ENCODE measurements at places on chromosomes 2 and 18.

DNA sequence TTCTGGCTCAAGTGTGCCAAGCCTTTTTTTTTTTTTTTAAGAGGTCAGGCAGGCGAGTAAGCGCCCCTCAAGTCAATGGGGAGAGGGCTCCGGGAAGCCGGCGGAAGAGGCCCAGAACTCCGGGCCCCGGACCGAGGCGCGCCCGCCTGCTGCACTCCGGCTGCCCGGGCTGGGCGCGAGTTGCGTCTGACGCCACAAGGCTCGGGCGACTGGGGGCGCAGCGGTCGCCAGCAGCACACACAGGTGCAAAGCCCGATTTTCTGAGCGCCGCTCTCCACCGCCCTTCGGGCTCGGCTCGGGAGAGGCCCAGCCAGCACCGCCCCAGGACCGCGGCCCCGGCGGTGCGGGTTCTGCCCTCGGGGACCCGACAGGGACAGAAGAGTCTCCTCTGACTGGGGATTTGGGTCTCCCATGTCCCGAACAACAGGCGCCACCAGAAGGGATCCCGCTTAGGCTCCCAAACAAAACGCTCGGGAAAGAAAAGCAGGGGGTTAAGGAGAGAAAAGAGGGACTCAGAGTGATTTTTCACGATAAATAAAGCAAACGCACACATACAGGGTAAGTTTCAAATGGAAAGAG lies 787 bp downstream of the ERBB4 start:
- no peak for DNase-seq

- DNase-seq: no peak
These were observed 265.5 kb upstream of the MGAT5 start for GRCh38 chr2:133988316-133988891.

- no peak for DNase-seq
These were observed 142.2 kb upstream of the PXDN start for GRCh38 chr2:1886405-1886992.

DNA sequence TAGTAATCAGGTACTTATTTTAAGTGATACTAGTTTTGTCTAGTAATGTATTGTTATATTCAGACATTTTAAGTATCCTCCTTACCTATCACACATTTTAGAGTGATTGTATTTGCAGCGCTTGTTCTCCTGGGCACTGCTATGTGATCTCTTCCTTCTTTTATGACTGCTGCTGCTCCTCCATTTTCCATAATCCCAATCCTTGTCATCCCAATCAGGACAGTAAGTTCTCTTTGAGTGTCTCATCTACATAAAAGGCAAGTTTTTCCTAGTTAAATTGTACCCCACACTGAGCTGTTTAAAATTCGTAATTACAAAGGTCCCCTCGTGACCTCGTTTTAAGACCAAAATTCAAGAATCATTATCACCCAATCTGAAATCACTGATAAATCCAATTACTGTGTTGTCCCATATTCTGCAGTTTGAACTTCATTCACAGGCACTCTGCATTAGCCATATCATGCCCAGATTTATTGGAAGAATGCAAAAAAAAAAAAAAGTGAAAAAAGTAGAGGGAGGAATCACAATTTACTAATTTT lies 2.8 kb downstream of the CLK1 start:
- no peak for DNase-seq

DNA sequence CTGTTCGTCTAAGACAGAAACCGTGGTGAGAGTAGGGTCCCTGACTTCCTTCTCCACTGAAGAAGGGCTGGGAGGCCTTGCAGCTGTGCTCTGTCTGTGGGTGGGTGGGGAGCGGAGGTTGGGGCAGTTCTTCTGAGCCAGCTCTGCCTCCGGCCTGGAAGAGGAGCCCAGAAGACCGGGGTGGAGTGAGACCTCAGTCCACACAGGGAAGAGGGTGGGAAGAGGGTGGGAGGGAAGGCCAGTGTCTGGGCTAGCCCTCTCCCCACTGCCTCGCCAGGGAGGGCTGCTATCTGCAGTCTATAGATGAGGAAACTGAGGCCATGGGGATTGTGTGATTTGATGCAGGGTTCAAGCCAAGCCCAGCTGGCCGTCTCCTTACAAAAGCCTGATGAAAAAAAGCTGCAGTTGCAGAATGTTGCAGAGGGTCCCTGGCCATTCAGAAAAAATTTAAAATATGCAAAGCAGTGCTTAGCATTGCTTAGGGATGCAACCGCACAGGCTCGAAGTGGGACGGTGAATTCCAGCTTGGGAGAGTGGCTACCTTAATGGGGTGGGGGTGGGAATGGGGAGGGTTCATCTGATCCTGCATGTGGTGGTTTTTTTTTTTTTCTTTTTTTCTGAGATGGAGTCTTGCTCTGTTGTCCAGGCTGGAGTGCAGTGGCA lies 181.6 kb upstream of the HS6ST1 start:
- DNase-seq: no peak

GRCh38 chr2:101399021-101399799 lies 11.9 kb upstream of the CREG2 start:
- no peak for DNase-seq

GRCh38 chr2:36452260-36452659 lies 96.7 kb downstream of the CRIM1 start:
- peak; percentile 56 for DNase-seq

GRCh38 chr2:192155511-192156118 lies 39.1 kb downstream of the TMEFF2 start:
- DNase-seq: no peak

- DNase-seq: no peak
These were observed 68.8 kb downstream of the VPS54 start for GRCh38 chr2:63950414-63950813.

DNA sequence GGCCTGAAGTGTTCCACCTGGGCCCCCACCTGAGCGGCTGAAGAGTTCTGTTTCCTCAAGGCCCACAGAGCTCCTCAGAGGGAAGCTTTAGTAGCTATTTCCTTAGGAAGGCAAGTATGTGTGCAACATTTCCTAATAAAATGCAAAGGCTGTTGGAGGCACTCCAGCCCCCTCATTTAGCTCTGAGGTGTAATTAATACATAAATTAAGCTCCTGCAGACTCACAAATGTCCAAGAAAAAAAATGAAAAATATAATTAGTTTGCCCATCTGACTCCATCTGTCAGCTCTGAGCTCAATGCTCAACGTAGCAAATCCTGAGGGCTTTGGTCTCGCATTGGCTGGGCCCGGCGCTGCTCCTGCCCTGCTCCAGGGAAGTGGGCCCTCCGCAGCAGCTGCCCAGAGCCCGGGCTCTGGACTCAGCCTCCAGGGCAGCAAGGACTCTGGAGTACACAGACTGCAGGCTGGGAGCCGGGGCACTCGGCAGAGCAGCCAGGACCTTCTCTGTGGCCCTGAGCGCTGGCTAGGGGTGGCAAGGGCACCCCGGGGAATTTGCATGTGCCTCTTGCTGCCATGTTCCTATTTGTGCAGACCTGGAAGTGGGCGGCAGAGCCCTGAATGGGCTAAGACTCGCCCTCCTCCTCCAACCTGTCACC lies 23.4 kb upstream of the C1QL2 start:
- DNase-seq: no peak

DNA sequence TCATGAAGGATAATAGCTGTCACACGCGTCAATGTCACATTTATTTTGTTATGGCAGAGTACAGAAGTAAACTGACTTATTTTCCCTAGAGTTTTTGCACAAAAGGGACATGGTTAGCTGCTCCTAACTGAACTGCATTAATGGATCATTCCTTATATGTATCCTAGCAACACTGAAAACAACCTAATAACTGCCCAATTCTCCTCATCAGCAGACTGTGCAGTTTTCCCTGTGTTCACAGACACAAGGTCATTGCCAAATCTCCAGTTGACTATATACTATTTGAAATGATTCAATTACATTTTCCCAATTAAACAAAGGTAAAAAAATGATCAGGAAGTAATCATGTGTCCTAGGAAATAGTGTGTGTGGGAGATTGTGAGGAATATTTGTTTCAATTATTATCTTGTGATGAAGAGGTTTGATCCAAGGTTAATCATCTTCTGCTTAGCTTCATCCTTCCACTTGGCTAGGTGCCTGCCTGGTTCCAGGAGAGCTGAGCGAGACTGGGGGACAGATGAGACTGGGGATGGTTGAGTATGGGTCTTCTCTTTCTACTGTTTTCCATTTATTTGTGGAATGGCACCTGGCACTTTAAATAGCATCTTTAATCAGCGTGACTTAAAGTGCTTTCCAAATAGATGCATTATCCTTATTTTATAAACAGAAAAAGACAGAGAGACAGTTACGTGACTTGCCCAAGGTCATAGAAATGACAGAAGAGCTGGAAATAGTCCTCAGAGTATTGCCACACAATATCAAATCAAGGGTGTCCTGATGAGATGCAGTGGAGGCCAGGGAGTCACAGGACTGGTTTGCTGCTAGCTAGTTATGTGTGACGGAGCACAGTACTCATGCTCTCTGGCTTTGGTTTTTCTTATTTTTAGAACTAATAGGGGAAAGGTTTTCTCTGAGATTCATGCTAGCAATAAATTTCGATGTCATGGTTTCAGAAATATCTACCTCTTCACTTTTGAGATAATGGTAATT lies 335.6 kb downstream of the PIK3C3 start:
- DNase-seq: no peak

DNA sequence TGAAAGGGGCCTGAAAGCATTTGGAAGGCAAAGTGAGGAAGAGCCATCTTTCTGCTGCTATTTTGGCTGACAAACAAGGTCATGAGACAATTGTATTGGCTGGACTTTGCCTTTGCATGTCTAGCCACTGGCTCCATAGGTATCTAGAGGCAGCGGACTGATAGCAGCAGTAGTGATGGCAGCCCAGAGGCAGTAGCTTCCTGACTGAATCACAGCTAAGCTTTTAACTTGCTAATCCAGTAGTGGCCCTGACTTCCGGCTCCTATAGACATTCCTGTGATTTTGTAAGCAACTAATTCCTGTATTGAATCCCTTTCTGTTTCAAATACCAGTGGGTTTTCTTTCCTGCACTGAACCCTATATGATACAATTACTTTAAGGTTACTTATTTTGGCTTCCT lies 69.8 kb upstream of the PDE1A start:
- DNase-seq: no peak

DNA sequence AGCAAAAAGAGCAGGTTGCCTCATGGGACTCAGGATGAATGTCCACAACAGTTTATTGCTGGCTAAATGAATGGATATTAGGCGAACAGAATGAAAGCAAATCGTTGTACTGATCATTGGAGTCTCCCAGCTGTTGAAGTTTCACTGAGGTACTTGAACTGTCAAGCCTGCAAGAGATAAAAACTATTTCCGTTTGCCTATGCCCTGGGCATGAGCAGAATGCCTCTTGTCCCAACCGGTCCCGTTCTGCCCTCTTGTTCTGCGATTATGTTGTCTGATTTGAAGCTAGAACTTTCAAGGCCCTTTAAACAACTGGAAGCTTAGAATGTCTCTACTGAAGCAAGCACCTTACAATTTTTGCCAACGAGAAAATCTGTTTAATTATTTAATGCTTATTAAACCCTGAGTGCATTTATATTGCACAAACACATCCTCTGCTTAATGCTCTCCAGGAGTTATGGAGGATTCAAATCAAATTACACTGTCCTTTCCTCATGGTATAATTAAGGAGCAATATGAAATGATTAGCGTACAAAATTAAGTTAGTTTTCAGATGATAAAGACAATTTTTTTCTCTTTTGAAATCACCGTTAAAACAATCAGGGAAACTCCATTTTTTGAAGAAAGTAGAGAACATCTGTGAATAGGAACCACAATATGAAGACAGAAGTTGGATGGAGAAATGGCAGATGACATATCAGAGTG lies 17.7 kb downstream of the QPCT start:
- DNase-seq: no peak

- DNase-seq: no peak
These were observed 11.9 kb downstream of the STON1 start for GRCh38 chr2:48541666-48542389.
